ENCODE measurements at places on chromosomes 7 and 10. TPM values are rescaled to one million over a fixed set of nuclear protein-coding genes. Genes with fewer than 3 reads are reported as not detected.

Gene AKR1C8
- not detected for total RNA-seq

Gene TBX20
- 1.9 TPM for total RNA-seq

Gene KLF6
- 7.5 TPM for total RNA-seq

Gene ARHGEF35
- 3.6 TPM for total RNA-seq

Gene TMEM196
- not detected for total RNA-seq

Measured in Daoy (cell line).